PC-3 (cell line): ENCODE measurements at places on chromosomes 1 and 21.

- no peak for DNase-seq
Observed at GRCh38 chr1:113975211-113975895, 3.9 kb upstream of the OLFML3 start.

DNA sequence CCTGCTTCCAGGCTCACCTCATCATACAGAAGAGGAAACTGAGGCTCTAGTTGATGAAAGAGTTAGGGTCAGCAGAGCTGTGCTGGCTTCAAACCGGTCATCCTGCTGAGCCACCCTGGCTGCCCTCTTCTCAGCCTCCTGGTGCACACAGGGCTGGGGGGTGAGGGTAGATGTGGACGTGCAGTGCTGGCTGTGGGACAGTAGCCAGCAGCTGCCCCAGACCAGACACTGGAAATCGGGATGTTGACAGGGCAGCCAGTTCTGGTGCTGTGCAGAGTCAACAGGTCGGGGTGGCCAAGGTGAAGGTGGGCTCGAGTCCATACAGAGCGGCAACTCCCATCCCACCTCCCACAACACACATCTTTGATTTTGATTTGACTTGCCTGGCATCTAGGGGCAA is 1.5 kb upstream of the CLCNKA start:
- DNase-seq: no peak

- DNase-seq: no peak
Observed at GRCh38 chr1:101435831-101436511, 199.2 kb downstream of the S1PR1 start.

GRCh38 chr1:97834899-97835298 is 85.9 kb downstream of the DPYD start:
- DNase-seq: no peak

DNA sequence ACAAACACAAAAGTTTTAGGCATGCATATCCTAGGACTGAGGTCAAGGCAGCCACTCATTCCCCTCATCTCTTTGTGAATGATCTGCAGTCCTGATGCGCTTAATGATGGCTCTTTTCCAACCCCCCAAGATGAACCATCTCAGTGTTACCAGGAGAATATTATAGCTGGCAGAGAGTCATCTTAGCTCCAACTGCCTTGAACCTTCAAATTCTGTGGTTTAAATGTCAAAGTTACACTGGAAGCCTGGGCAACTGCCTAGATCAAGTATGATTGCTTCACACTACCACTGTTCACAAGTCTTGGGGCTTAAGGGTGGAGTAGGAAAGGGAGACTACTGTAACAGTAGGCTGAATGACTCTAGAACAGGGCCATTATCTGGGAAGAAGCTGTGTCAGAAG is 8.0 kb upstream of the MYBPHL start:
- DNase-seq: no peak

- DNase-seq: no peak
Observed at GRCh38 chr1:51285055-51285454, 45.3 kb downstream of the TTC39A start.

DNA sequence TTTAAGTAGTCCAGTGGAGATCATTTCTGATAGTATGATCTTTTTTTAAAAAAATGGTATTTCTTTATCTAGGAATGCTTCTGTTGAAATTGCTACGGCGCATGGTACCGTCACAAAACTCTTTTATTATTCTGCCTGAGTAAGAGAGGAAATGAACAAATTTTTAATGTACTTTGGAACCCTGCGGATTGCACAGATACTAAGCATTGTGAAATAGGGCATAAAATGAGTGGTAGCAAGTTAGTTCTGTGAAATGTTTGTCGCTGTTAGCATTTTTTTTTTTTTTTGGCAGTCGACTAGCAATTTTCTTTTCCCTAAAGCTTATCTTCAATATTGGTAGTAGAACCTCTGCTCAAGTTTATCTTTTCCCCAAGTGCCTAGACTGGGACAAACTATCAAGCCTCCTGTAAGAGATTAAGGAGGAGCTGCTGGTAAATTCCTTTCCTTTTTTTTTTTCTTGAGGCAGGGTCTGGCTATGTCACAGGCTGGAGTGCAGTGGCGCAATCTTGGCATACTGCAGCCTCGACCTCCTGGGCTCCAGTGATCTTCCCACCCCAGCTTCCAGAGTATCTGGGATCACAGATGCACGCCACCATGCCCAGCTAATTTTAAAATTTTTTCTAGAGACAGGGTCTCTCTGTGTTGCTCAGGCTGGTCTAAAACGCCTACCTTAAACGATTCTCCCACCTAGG is 2.2 kb downstream of the ITSN1 start:
- DNase-seq: peak; percentile 54

DNA sequence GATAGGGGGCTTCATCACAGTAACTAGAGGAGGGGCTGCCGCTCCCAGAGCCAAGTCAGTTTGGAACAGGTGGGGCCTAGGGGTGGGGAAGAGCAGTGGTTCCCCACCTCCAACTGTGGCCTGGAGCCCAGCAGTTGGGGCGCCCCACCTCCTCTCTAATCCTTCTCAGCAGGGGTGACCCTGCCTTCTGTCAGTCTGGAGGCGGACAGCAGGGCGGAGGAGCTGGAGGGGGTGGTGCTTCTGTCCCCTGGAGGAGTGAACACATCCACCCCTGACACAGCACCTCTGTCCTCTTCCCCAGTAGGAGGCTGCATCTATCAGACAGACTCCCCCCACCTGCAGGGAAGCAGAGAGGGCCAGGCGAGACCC is 73.8 kb downstream of the MRPL37 start:
- no peak for DNase-seq

- no peak for DNase-seq
Observed at GRCh38 chr1:164969253-164969652, 387.3 kb downstream of the LMX1A start.

GRCh38 chr1:60920561-60920960 is 161.8 kb upstream of the NFIA start:
- DNase-seq: no peak

DNA sequence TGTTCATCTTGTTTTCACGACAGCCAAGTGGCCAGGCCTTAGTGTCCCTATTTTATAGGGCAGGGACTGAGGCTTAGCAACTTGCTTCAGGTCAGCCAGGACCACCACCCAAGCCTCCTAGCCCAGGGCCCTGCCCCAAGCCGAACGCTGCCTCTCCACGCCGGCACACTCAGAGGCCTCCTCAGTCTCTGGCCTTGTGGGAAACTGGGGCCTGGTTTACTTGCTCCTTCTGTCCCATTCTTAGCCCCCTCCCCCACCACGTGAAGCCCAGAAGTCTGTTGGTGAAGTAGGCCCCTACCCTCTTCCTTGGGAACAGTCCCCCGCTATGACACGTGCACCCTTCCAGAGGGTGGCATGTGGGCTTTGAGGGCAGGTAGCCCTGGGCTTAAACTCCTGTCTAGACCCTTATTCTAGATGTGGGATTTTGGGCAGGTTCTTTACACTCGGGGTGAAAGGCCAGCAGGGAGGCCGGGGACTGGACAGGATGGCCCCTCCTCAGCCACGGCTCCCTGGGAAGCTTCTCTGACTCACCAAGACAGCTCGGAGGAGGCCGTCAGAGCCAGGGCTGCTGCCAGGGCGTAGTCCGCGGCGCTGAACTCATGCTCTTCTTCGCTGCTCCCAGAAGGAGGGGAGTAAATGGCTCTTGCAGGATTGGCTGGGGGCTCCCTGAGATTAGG is 4.3 kb downstream of the MYOM3 start:
- DNase-seq: peak; percentile 20

GRCh38 chr1:170445096-170445495 is 86.9 kb upstream of the GORAB start:
- DNase-seq: peak; percentile 90

GRCh38 chr1:243421784-243422183 is 165.9 kb downstream of the SDCCAG8 start:
- peak; percentile 93 for DNase-seq

GRCh38 chr1:59482986-59483385 is 186.1 kb downstream of the FGGY start:
- no peak for DNase-seq

- no peak for DNase-seq
Observed at GRCh38 chr1:101706366-101706765, 290.4 kb downstream of the OLFM3 start.

DNA sequence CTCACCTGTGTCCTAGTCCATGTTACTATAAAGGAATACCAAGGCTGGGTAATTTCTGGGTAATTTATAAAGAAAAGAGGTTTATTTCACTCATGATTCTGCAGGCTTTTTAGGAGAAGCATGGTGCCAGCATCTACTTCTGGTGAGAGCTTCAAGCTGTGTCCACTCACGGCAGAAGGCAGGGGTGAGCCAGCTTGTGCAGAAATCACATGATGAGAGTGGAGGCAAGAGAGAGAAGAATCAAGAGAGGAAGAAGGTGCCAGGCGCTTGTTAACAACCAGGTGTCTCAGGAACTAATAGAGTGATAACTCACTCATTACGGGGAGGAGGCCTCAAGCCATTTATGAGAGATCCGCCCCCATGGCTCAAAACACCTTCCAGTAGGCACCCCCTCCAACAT is 67.5 kb upstream of the CD34 start:
- no peak for DNase-seq

GRCh38 chr1:213416461-213417224 is 365.6 kb downstream of the RPS6KC1 start:
- DNase-seq: no peak

DNA sequence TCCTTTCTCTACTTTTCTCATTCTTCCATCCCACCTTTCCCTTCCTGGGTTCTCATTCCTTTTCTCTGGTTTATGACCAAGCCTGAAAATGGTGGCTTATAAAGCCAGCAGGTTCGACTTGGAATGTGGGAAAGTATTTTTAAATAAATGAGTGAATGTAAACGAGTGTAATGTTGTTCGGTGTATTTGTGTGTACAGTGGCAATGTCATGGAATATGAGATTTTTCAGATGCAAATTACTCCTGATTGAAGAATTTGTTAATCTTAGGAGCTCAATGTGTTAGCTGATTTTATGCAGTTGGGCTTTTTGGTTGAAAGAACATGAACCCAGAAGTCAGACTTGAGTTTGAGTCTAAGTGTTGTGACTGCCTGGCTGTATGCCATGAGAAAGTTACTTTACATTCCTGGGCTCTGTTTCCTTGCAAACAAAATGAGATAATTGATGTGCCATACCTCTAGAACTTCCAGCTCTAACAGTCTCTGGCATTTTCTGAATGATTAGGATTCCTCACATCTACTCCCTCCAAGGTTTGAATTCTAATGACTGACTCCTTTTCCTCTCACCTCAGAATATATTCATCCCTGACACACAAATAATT is 6.6 kb downstream of the SGIP1 start:
- no peak for DNase-seq

DNA sequence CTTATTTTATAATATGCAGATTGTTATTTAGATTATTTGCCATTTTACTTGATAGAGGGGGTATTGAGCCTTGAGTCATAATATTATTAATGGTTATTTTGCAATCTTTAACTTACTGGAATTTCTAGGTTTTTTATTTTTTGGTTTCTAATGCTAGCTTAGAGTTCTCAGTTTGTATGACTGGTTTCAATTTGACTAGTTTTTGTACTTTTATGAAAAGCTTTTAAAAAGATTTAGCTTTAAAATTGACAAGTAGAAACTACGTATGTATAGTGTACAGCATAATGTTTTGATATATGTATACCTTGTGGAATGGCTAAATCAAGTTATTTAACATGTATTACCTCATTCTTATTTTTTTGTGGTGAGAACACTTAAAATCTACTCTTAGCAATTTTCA is 41.5 kb downstream of the CEP350 start:
- no peak for DNase-seq

- no peak for DNase-seq
Observed at GRCh38 chr1:154912755-154913154, 23.8 kb downstream of the PMVK start.

DNA sequence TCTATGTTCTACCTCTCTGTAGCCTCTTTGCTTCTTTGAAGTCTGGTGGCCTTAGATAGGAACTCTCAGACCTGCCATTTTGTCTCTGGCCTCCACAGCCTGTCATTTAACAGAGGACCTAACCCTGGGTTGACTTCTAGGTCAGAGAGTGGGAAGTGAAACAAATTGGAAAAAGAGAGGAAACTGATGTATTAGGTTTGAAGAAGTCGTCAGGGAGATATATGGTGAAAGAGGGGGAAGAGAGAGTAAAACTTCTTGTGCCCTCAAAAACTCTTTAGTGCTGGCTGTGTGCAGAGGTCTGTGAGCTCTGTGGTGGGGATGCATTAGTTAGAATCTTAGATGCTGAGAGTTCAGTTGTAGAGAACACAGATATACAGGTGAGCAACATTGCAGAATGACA is 30.2 kb upstream of the CD1D start:
- no peak for DNase-seq
